ENCODE measurements at places on chromosomes 11 and 22.

DNA sequence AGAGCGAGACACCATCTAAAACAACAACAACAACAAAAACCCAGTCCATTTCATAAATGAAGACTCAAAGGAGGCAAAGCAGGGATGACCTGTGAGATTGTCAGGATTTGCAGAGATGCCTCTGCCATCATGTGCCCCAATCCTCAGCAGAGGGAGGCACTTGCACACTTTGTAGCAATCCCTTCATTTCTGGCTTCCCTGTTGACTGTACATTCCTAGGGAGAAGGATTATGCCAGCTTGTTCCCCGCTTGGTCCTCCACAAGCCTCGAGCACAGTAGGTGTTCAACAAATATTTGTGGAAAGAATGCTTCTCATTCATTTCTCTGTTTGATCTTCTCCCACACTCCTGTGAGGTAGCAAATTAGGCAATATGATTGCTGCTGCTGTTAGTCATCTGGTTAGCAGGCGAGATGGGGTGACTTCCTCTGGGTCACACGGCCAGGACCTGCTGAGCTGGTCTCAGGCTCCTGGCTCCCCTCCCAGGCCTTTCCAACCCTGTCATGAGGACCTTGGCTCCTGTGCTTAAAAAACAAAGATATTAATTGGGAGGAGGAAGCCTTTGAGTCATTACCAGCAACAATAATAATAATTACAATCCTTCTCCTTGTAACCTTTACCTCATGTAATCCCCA is 34.1 kb downstream of the LIF start:
- no peak for DNase-seq

DNA sequence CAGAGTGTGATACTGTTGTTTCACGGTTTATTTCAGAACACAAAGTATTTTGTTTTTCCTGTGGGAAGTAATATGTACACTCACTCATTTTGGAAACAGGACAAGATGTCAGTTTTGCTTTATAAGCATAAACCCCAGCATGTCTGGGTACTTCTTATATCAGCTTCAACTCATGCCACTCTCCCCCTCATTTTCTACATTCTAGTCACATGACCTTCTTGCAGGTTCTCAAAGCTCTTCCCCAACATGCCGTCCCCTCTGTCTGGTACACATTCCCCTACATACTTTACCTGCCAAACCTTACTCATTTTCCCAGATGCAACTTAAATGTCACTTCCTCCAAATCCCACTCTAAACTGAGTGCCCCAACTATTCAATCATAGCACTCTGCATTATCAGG is 1.6 kb upstream of the CTR9 start:
- DNase-seq = no peak

- DNase-seq = no peak
Measured at GRCh38 chr11:118628432-118628831, 21.0 kb downstream of the PHLDB1 start.

DNA sequence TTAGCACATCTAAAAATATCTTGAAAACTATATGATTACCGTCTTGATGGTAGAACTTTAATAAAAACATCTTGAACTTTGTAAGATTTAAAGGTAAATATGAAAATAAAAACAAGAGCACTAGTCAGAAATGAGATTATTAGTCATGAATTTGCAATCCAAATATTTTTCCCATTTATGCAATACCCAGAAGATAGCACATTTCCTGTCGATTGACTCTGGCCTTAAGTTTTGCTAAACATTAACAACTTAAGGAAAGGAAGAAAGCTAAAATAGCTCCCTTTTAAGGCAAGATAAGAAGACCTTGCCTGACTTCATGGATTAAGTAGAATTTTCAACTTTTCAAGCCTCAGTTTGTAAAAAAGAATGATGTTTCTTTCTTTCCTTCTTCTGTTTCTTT is 1374.7 kb upstream of the RAG2 start:
- no peak for DNase-seq

- no peak for DNase-seq
Measured at GRCh38 chr11:117549417-117549816, 221.8 kb downstream of the CEP164 start.

DNA sequence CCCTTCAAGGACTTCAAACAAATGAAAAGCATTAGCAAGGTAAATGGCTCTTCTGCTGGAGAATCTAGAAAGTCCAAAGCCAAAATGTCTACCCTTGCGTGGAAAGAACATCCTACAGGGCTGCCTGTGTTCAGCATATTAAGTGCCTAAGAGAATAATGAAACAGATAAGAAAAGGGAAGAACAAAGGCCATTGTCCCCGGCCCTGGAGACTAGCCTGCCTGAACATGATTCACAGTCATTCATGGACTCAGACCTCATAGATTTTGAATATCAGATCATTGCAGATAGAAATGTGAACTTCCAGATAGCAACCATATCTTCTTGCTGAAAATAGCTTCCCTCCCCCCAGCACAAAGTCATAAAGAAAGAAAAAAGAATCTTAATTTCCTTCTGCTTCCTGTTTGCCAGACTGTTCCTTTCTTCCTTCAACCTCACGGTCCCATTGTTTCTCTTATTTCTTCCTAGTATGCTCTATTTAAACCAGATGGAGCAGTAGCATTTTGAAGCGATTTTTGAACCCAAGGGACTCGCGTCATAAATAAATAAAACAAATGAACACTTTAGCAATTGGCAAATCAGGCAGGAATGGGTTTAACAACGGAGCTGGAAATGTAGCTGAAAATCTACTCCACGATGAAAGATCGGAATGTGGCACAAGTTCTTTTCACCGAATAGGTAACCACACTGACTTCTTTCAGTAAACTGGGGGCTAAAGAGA is 408.2 kb upstream of the CCDC90B start:
- DNase-seq = no peak

DNA sequence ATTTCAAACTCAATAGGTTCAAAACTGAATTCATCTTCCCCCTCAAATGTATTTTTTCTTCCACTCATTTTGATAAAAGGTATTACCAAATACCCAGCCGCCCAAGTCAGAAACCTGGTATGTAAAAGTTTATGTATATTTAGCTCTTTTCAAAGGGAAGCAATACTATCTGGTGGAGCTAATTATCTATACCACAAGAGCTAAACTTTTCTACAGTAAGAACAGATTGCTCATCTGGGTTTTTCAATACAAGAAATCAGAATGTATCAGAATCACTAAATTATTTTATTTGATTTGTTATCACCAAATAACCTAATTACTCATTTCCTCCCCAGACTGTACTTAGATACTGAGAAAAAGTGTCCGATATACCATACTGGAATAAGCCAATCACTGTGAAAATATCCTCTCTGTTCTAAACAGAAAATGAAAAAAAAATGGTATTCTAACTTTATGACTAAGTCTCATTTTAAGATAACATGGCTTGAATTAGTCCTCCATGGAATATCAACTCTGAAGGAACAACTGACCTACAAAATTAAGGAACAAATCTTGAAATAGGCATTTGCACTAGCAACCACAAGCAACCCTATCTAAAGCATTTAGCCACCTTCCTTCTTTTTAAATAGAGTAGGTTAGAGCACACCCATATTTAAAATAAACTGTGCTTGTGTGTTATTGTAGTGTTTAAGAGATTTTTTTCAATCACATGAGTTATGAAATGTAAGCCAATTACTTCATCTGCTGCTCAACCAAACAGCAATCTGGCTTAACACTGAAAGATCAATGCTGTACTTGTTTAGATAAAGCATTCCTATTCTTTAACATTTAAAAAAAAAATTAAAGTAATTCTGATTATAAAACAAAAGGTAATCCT is 35.0 kb downstream of the RDX start:
- DNase-seq = no peak

- DNase-seq = no peak
Measured at GRCh38 chr22:26409719-26410335, 19.2 kb upstream of the ASPHD2 start.

- no peak for DNase-seq
Measured at GRCh38 chr11:102914238-102915043, 39.7 kb upstream of the MMP12 start.

- DNase-seq = no peak
Measured at GRCh38 chr11:60528934-60529333, 13.7 kb downstream of the MS4A13 start.

DNA sequence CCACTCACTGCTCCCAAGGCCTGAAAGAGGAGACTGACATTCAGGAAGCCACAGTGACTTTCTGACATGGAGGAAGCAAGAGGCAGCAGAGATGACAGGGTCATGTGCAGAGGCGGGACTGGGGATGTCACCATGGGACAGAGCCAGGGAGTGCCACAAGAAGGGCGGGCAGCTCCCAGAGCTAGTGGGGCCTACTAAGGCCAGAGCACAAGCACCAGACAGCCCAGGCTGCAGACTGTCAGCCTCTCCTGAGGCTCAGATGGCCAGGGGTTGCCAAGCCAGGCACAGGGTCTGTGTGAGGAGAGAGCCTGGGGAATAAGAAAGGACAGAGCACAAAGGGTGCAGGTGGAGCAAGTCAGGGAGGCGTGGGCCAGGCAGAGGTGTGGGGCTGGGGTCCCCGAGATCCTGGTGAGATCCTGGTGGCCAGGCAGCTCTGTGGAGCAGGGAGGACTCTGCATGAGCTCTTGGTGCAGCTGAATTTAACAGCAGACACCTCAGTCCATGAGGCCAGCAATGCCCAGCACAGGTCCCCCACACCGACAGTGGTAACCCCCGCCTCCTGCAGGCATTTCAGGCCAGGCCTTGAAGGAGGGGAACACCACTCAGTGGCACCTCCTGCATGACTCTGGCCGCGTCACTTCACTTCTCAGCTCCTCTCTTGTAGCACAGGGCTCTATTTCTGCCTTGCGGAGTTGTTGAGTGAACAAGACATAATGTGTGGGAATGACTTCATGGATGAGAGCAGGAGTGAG is 52.3 kb downstream of the SGSM3 start:
- no peak for DNase-seq

DNA sequence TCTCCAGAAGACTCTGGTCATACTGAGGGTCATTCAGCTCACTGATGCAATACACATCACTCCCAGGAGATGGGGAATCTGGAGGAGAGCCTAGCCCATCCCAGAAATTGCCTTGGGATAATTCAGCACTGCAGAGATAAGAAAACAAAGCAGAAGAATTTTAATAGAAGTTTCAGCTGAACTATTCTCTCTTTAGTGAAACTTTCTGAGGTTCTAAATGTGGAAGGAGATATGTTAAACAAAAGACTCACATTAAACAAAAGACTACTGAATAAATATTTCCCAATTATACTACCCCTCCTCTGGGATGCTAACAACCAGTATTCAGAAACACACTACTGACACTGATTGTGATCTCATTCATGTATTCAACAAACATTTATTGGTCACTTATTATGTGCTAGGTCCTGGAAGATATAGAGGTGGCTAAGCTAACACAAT is 47.8 kb downstream of the C2CD3 start:
- no peak for DNase-seq

- DNase-seq = no peak
Measured at GRCh38 chr11:92656783-92657182, 312.7 kb upstream of the MTNR1B start.

DNA sequence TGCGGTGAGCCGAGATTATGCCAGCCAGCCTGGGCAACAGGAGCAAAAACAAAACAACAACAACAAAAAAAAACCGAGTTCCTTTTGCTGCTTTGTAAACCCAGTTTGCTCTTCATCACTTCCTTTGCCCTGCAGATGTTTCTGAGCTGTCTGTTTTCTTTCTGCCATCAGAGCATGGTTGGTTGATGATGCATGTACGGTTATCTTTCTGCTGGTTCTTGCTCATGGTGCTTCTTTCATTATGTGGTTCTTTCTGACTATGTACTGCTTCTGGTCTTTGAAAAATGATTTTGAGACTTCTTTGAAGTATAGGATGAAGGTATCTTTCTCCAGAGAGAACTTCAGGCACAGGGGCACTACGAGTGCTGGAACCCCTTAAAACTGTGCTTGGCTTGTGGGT is 13.2 kb downstream of the TANGO2 start:
- no peak for DNase-seq
